ENCODE measurements at places on chromosomes 5 and 9. TPM values are rescaled to one million over a fixed set of nuclear protein-coding genes. Genes with fewer than 3 reads are reported as not detected.

DNA sequence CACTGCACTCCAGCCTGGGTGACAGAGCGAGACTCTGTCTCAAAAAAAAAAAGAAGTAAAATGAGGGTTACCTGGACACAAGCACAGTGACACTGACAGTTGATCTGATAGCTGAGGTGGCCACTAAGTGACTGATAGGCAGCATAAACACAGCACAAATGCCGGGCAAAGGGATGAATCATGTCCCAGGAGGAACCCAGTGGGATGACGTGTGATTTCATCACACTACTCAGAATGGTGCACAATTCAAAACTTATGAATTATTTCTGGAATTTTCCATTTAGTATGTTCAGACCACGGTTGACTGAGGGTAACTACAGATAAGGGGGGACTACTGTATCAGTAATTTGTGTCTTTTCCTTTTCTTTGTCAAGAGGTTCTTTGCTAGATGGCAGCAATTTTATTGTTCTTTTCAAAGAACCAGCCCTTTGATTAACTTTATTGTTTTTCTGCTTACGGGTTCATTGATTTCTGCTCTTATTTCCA lies 34.3 kb upstream of the RNF130 start:
- no peak for ATAC-seq

GRCh38 chr9:109914280-109915027 lies 134.5 kb downstream of the PALM2AKAP2 start:
- no peak for ATAC-seq

GRCh38 chr9:95776176-95776575 lies 99.3 kb upstream of the ERCC6L2 start:
- no peak for ATAC-seq

- no peak for ATAC-seq
Observed at GRCh38 chr5:77086368-77086688, 757 bp downstream of the ZBED3 start.

DNA sequence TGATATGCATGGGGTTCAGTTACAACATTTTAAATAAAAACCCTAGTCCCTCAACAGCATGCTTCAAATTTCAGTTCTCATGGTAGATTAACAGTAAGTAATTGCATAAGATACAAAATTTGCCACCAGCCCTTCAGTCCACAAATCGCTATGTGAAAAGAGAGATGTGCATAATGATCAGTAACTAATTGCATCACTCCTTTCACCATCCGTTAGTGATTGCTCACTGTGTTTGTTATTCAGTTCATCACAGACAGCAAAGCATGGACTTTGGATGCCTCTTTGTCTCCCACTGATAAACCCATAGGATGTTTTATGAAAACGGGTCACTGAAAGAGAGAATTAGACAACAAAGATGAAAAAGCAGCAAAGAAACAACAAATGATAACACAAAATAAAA lies 103.2 kb downstream of the MCTP1 start:
- ATAC-seq: no peak

- no peak for ATAC-seq
Observed at GRCh38 chr5:141960018-141960417, 2.0 kb upstream of the PCDH12 start.

DNA sequence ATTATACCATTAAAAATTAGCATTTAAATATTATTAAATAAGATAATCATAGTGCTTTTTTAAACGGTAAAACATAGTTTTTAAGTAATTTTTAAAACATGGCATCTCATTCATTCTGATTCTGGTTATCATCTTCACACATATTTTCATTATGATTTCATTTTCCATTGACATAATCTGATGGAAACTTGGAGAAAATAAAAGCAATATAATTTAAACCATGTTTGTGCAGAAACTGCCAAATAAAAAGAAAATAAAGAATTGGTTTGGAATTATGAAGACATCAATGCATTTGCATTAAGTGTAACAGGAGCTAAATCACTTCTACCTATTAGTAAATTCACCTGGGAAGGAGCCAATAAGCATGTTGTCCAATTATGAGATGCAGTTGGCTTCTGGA lies 490.1 kb upstream of the CD180 start:
- no peak for ATAC-seq

DNA sequence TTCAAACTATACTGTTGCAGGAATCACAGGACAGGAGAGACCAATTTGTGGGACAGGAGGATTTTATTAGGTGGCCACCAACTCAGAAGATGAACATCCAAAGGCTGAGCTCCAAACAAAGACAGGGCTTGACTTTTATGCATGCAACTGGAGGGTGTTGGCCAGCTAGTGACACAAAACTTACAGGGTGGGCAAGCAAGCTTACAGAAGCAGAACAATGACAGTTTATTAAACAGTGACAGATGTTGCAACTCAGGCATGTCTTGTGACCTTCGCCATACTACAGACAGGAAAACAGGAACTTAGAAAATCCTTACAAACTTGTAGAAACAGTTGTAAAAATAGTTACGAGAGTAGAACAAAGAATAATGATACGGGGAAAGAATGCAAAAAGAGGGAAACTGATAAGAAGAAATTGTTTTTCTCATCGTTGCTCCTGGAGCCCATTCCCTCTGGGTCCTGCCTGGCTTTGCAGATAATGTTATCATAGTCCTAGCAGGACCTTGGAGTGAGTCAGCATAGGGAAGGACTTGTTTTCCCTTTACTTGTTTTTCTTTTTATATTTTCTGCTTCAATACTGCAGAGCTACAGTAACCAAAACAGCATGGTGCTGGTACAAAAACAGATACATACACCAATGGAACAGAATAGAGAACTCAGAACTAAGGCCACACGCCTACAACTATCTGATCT lies 2083.0 kb upstream of the ACO1 start:
- ATAC-seq: no peak

DNA sequence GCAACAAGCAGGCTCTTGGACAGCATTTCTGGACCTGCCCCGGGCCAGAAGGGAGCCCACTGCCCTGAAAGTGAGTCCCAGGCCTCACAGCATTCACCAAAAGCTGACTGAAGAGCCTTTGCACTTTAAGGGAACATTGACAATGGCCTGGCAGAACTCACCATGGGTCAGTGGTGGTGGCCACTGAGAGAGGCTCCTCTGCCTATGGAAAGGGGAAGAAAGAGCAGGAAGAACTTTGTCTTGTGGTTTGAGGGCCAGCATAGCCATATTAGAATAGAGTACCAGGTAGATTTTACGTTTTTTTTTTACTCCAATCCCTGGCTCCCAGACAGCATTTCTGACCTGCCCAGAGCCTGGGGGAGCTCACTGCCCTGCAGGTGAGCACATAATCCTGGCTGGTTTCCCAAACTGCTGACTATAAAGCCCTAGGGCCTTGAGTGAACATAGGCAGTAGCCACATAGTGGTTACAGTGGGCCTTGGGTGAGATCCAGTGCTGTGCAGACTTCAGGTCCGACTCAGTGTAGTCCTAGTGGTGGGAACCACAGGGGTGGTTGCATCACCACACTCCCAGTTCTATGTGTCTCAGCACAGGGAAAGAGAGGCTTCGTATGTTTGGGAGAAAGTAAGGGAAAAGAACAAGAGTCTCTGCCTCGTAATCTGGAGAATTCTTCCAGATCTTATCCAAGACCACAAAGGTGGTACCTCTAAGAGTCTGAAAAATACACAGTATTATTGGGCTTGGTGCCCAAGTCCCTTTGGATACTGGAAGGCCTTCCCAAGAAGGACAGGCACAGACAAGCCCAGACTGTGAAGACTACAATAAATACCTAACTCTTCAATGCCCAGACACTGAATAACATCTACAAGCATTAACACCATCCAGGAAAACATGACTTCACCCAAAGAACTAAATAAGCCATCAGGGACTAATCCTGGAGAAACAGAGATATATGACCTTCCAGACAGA lies 89.5 kb downstream of the TSSK1B start:
- peak; percentile 63 for ATAC-seq

DNA sequence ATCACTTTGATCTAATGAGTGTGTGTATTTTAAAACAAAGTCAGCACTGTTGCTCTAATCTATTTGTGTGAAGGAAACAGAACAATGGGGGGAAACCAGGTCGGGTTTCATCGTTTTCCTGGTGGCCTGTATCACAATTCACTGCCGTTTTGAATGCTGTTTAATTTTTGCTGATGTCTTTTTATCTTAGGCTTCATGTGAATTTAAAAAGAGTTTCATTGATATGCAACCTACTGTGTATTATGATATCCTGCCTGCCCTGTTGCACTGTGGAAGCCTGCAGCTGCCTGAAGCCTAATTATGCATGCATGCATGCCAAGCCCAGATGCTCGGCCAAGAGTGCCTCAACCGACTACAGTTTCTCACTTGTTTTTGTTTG lies 307.5 kb downstream of the ZNF608 start:
- no peak for ATAC-seq

- no peak for ATAC-seq
Observed at GRCh38 chr5:5558102-5558501, 135.6 kb downstream of the ICE1 start.

- ATAC-seq: no peak
Observed at GRCh38 chr9:87707805-87708506, 18.0 kb upstream of the CTSL start.

DNA sequence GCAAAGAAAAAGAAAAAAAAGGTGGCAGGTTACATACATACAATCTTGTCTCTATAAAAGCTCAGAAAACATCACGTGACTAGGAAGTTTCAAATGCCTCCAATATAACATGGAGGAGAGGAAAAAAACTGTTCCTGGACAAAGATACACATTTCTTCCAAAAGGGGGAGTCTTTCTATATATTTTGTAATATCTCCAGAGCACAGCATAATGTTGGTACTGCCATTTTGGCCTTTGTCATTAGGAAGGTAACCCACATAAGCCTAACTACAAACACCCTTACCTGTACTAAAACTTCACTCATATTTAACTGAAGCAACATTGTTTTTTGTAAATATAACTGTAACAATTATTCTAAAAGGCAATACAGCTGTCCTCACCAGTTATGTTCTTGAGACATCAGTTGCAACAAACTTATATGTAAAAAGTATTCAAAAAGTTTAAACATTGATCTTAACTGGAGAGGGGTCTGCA lies 1.2 kb upstream of the BTF3 start:
- peak; percentile 38 for ATAC-seq

DNA sequence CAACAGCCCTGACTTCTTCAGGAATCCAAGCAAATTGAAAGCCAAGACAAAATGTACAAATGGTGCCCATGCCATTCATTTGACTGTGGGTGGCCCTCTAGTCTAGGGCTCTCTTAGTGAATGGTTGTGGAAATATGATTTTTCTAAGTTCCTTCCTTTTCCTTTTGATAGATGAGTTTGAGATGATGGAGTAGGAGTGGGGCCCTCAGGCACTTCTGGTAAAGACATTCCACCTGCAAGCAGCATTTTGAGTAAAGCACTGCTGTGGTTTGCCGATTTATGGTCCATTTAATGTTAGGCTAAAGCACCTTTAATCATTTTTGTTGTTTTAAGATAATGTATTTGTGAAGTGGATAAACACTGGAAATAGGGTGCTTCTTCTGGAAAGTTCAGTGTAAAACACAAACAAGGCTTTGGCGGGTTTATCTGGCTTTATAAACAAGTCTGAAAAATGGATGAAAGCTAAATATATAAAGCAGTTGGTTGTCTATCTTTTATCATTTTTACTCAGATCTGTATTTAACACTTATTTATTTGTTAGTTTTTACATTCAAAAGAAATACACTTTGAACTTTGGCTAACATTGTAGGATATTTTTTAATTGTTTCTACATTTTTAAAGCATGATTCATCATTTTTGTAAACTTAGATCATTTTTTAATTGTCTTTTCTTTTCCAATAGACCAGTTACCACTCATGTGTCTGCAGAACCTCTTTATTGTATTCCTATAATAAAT lies 213.5 kb downstream of the PJA2 start:
- ATAC-seq: no peak

DNA sequence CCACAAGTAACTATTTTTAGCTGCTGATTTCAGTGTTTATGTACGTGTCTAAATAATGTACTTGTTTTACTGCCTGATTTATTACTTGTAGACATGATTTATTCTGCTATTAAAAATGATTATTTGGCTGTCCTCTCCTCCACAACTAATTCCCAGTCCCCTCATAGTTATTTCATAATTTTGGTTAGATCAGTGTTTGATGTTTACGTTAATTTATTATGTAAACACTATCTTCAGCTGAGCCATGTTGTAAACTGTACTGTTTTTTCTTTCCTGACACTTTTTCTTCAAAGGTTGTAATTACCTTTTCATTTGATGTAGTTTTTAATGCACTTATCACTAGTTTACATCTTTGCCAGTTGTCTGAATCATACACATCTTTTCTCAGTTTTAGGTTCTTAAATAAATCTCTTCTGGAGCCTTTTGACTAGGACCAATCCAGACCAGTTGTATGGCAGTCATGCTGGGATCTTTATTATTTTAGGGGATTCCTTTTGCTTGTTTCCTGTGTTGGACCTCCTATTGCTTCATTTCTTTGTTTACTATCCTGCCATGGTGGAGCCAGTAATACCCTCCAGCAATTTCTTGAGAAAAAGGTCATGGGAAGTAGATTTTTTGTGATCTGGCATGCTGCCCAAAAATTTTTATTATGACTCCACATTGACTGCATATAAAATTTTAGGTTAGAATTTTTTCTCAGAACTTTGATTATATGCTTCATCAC lies 16.1 kb downstream of the AP3S1 start:
- no peak for ATAC-seq

DNA sequence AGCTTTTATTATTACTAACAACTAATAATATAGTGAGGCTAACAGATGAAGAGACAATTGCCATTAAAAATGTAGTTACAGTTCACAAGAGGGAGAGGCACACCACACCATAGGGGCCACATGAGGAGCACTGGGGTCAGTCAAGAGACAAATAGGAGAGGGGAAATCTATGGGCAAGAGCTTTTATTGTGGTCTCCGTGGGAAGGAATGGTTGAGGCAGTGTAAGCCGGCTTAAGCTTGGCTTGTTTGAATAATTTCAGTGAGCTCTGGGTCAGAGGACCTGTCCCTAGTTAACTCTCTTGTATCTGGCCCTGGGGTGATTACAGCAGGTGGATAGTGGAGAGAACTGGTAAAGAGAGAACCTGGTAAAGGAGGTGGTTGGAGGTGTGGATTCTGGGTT lies 35.3 kb downstream of the OGN start:
- no peak for ATAC-seq

DNA sequence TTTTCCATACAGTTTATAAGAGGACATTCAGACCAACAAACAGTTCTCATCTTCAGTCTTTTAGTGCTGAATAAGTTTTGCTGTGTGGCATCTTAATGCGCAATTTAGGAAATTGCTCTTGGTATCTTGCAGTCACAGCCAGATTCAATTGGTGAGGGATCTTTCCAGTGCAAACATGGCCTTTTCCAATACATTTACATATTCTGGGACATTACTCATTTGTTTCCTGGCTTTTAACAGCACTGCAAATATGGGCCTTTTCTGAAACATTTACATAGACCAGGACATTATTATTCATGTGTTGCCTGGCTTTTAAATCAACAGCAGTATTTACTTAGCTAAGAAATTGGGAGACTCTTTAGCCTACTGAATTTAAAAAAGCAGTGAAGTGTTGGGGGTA lies 22.7 kb downstream of the ANKRD33B start:
- ATAC-seq: no peak

GALNT12 gene
- total RNA-seq: 16.6 TPM

TMEM174 gene
- total RNA-seq: not detected

GRIA1 gene
- total RNA-seq: not detected

POU5F2 gene
- 0.80 TPM for total RNA-seq

C9orf153 gene
- total RNA-seq: 0.12 TPM

TIMD4 gene
- 0.20 TPM for total RNA-seq

LCNL1 gene
- 0.20 TPM for total RNA-seq
